ENCODE measurements at places on chromosomes 16 and 17.
A peak's percentile ranks its signal among the peaks of the same experiment; 100 is the strongest.

GRCh38 chr17:42386777-42387657 lies 1.2 kb downstream of the STAT3 start:
- no peak for DNase-seq

- DNase-seq = no peak
Measured at GRCh38 chr17:36089888-36090836, at the start of gene CCL3. Gene CCL3 (minus strand): TSS chr17:36090143. CDS start chr17:36090058, 85 bp downstream.

DNA sequence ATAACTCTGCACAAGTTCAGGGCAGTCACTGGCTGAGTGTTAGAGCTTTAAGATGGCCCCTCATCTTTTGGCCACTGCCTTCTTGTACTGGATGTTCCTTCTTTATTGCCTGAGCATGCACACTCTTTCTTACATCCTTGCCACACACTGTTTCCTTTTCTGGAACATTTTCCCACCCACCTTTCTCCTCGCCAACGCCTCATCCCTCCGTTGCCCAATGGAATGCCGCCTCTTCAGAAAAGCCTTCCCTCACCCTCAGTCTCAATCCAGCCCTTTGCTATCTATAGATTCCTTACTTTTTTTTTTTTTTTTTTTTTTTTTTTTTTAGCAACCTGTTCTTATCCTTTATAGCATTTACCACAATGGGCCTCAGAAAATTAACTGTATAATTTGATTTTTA lies 47.9 kb upstream of the RBFOX1 start:
- DNase-seq = no peak

GRCh38 chr16:53822936-53823529 lies 119.1 kb downstream of the FTO start:
- DNase-seq = no peak

DNA sequence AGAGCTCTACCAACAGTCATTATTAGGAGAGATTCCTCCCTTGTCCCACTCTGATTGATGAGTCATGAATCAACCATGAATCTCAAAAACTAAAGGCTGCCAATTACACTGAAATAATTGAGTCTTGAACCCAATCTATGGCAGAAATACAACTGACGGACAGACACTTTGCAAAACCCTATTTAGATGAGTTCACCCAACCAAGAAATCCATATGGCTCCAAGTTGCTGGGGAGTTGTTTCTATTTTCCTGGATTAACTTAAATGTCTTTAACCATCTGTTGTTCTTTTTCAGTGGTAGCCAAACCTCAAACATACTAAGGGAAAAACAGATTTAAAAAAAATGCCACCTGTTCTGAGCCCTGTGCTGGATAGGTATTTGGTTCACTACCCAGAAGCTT lies 151.0 kb downstream of the SHISA9 start:
- DNase-seq = no peak

GRCh38 chr17:40362696-40363110 lies 1.8 kb downstream of the GJD3 start:
- DNase-seq = peak; percentile 41

- no peak for DNase-seq
Measured at GRCh38 chr16:74723256-74723655, 22.6 kb upstream of the MLKL start.

GRCh38 chr17:51479303-51479702 lies 219.0 kb downstream of the UTP18 start:
- no peak for DNase-seq
